ENCODE measurements at places on chromosomes 4 and X.

DNA sequence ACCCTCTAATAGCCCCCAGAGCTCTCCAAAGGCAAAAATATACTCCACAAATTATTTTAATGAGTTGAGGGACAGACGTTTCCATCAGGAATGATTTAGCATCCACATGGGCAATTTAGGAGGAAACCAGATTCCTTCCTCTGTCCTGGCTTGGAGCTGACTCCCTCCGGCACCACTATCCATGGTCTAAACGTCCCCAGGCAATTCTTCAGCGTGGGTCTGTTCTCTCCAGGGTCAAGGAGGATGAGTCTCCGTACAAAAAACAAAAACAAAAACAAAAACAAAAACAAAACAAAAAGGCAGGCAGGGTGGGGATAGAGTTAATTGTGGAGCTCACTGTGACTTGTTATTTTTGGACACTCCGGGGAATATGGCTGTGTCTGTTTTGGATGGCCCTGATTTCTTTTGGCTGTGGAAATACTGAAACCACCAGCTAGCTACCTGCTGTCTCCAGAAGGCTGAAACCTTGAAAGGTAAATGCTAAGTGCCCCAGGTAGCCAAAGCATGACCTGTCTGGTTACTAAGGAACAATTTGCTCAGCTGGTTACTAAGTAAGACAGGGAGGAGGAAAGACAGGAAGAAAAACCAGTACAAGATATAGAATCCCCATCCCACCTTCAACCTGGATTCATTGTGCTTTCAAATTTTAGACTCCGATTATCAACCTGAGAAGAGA, 419.1 kb upstream of the LCORL start:
- DNase-seq, result no peak

- DNase-seq, result no peak
Observed at GRCh38 chr4:172497321-172497720, 671.3 kb upstream of the GALNT7 start.

DNA sequence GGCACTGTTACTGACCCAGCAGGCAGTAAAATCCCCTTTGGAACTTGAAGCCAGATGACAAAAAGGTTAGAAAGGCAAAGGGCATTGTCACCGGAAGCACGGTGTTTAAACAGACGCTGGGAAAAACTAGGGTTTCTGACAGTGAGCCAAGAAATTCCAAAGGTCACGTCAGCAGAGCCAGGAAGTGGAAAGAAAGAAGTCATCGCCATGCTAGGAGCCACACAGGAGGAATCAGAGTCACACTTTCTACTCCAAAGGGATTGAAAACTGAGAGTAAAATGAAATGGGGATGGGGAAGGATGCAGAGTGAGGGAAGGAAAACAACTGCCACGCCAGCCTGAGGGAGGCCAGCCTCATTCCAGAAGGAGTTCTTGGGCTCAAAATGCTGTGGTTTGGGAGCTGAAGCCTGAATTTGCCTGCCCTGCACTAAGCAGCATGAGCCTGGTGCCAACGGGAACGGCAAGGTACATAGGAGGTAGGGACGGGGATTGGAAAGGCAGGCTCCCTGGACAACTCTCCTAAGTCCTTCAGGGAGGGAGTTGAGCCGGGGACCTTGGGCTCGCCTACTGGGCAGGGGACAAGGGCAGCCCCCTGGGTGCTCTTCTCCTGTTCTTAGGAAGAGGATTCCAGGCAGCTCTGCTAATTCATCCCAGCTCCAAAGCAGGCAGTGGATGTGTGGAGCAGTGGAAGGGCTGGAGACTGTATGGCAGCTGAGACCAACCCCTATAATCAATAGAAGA, 66.8 kb downstream of the SOWAHB start:
- DNase-seq, result no peak

GRCh38 chrX:15976396-15976795, 121.8 kb upstream of the AP1S2 start:
- no peak for DNase-seq

DNA sequence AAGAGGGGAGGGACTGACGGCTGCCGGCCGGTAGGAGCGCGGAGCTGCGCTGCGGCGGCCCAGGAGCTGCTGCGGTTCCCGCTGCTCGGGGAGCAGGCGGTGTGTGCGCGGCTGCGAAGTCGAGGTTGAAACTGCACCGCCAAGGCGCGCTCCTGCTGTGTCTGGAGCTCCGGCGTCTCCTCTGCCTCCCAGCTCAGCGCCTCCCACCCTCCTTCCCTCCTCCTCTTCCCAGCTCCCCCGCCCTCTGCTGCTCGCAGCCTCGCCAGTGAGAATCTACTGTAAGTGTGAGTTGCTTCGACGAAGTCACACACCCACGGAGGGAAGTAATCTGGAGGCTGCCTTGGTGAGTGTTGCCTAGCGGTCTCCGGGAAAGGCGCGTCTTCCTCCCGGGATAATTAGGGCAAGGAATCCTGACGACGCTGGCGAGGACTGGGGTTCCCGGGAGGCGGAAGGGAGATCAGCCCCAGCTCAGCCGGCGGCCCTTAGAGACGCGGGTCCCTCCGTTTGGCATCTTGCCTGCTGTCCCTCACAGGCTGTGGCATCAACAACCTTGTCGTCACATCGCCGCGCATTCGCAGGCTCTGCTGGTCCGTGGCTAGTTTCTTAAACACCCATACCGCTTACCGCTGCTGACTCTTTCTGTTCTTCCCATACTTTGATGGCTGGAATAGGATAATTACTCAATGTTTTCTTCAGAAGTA, at the start of gene EPHA5:
Gene EPHA5 (minus strand): TSS at position 159 of the 701 bp plus-strand sequence. CDS start 747 bp downstream, outside the sequence.
- DNase-seq, result peak; percentile 5

GRCh38 chrX:44093431-44093830, 120.2 kb upstream of the NDP start:
- no peak for DNase-seq

DNA sequence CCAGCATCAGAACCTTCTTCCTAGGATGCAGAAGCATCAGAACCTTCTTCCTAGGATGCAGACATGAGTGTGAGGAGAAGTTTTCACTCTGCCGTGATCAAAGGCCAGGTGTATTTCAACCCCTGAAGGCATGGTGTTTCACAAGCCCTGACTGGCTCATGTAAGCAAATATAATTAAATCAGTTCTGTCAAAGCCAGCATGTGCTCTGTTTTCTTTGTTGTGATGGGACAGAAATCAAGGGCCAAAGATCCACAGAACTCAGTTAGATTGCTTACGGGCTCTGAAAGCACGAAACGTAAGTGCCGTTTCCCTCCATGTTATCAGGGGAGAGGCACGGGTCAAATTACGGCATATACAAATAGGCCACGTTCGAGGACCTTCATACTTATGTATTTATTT, 32.0 kb upstream of the CLDN24 start:
- DNase-seq, result peak; percentile 7

DNA sequence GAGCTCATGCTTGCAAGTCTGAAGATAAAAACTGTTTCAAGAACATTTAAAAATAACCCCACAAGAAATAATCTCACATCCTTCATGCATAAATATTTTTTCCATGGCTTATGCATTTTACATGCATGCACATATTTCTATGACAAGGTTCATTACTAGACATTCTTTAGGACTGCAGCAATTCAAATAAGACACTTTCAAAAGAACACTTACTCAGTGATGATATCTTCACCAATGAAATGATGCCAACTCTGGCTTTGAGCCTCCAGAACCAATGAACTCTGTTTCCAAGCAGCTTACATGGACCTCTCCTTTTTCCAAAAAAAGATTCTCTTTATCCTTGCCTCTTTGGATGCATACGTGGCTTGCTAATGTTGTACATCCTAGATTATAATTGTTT, 279.9 kb downstream of the ADAM29 start:
- DNase-seq, result no peak

DNA sequence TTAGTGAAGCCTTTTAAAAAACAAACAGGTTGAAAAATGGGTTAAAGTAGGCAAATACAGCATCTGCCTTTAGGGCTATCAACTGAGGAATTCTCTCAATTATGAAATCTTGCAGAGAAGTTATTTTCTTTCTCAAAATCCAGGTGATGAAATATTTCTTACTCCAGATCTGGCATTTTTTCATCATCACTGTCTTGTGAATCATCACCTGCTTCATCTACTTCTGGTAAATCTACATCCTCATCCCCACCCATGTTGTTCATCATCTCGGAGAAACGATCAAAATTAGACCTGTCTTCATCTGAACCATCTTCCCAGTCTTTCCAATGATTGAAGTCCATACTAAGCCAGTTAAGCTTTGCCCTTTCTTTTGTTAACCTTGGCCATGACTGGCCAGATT, 33.3 kb upstream of the HPF1 start:
- DNase-seq, result no peak

DNA sequence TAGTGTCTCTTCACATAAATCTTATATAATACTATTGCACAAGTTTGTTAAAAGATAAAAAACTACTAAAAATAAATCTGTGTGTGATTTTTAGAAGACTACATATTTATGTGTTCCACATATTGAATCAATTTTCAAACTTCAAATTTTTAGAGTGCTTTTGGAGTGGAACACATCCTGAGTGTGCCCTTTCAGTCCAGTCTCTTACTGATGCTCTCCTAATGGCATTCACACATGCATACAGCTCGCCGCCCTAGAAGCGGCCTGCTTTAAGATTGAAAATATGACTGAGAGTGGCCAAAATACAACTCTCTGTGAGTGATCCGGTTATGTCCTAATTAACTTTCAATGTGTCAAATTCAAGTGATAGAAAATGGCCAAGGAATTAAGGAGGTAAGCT, 628.8 kb downstream of the ANKRD50 start:
- no peak for DNase-seq

GRCh38 chrX:17668929-17669328, 68.4 kb upstream of the SCML1 start:
- no peak for DNase-seq

- DNase-seq, result peak; percentile 11
Observed at GRCh38 chr4:73341454-73341853, 62.6 kb upstream of the ALB start.
